ENCODE measurements at places on chromosomes 4 and X.

- H3K4me1 ChIP-seq, result no peaks in the 10 kb centered on the region
- H3K36me3 ChIP-seq, result no peaks in the 10 kb centered on the region
- no peak overlapping the region for H3K4me3 ChIP-seq
- no peaks in the 10 kb centered on the region for H3K27me3 ChIP-seq
- no peak overlapping the region for H3K27ac ChIP-seq
These were observed 28.9 kb upstream of the OPHN1 start for GRCh38 chrX:68462197-68462596.

DNA sequence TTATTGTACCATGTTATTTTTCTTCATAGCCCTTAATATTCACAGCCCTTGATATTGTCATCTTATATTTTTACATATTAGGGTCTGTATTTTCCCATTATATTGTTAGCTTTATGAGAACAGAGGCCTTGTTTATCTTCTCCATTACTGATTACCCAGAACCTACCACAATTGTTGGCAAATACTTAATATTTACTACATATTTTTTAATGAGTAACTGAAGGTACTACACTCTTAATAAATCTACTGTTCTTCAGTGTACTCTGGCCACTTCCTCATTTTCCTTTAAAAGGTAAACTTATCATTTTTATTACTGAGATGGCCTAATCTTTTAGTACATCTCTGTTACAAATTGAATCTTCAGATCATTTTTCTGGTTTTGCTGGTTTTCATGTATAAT is 133.5 kb downstream of the COL4A5 start:
- no peak overlapping the region for H3K4me3 ChIP-seq
- no peak for DNase-seq
- no peaks in the 10 kb centered on the region for H3K27me3 ChIP-seq
- H3K27ac ChIP-seq, result no peak overlapping the region

DNA sequence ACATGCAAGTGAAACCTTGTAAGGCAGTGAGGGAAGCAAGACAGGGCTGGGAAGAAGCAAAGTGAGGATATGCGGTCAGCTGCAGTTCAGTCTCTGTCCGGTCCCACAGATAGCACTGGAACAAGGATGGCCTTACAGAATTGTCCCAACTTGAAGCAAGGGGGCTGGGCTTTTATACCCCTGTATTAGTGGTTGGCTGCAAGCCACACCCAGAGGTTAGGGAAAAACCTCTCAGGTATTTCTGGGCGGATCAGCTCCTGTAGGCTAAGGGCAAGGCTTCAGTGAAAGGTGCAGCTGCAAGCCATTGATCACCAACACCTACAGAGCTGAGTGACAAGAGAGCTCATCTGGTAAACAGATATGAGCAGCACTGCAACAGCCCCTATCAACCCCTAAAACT is 89.0 kb downstream of the KDR start:
- no peak overlapping the region for H3K27ac ChIP-seq
- H3K4me3 ChIP-seq, result no peak overlapping the region
- H3K27me3 ChIP-seq, result no peaks in the 10 kb centered on the region

- H3K36me3 ChIP-seq, result no peaks in the 10 kb centered on the region
- H3K27me3 ChIP-seq, result no peaks in the 10 kb centered on the region
- no peak overlapping the region for H3K4me3 ChIP-seq
- no peaks in the 10 kb centered on the region for H3K4me1 ChIP-seq
These were observed 226.1 kb upstream of the F9 start for GRCh38 chrX:139304471-139304870.

DNA sequence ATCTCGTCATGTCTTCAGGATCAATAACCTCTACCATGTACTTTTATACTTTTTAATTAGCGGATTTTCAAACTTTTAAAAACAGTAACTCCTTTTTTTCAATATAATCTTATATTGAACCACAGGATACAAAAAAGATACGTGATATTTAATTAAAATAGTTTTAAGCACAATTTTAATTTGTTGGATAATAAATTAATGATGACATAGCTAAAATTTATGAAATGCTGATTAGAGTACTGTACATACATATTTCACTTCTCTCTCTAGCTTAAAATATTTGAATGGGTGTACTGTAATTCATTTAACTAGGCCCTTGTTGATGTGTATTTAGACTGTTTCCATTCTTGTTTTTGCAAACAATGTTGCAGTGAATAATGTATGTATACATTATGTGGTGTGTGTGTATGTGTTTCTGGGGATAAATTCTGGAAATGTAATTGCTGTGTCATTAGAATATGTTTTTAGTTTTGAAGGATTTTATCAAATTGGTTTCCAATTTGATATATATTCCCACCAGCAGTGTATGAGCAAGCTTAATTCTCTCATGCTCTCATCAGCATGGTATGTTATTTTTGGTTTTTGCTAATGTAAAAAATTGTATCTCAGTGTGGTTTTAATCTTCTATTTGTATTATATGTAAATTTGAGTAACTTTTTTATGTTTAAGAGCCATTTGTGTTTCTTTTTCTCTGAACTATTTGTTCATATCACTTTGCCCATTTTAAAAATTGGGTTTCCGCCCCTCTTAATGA is 66.4 kb downstream of the CDKL5 start:
- no peaks in the 10 kb centered on the region for H3K27me3 ChIP-seq
- no peak overlapping the region for H3K4me3 ChIP-seq
